ENCODE measurements at places on chromosomes 2 and 18.

- DNase-seq = peak; percentile 36
Observed at GRCh38 chr2:177147093-177147694, 65.4 kb upstream of the HNRNPA3 start.

DNA sequence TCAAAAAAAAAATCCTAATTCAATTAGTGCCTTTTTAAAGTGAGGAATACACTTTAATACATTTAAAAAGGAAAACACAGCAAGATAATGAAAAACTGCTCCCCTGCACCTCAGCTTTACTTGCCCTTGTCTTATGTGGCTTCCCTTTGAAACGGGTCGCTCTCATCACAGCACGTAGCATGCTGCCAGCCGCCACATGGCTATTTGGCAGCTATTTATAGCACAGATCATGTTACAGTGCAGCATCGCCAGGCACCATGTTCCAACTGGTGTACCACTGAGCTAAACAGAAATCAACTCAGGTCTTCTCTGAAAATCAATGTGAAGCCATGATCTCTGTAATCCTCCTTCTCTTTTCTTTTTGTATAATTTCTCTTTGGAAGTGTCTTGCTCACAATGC is 65.1 kb downstream of the TMEM182 start:
- DNase-seq = peak; percentile 70

DNA sequence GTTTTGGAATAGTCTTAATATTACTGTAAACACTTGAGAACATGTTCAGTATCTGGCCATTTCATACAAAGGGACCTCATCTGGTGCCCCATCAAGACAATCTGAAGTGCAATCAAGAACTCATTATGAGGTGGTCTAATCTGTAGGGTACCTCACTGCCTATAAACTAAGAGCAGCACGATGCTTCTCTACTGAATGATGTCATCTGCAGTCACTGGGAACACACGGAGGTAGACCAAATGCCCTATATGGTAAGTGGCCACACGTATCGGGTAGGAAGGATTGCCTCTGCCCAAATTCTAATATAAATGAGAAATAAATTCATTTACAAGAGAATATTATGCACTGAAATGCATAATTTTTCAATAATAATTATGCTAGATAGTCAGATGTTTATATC is 90.4 kb downstream of the SLC8A1 start:
- no peak for DNase-seq

DNA sequence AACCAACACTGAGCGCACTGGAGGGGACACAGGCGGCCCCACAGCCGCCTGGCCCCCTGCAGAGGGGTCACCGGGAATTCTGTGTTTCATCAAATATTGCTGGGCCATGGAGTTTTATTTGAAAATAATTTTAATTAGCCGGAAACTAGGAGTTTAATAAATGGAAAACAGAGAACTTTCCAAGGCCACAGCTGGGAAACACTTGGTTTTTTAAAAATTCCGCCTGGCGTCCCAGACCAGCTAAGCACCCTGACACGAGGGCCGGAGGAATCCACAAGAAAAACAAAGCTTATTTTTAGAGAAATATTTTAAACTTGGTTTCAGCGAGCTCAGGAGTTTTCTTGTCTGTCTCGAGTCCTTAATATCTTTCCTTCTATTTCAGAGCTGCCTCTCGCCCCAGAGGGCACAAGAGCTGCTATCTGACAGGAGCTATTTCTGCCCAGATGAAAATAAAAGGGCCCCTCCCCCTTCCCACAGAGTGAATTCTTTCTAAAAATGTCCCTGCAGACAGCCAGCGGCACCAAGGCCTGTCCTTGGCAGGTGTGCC is 8.2 kb downstream of the ZFP36L2 start:
- no peak for DNase-seq

DNA sequence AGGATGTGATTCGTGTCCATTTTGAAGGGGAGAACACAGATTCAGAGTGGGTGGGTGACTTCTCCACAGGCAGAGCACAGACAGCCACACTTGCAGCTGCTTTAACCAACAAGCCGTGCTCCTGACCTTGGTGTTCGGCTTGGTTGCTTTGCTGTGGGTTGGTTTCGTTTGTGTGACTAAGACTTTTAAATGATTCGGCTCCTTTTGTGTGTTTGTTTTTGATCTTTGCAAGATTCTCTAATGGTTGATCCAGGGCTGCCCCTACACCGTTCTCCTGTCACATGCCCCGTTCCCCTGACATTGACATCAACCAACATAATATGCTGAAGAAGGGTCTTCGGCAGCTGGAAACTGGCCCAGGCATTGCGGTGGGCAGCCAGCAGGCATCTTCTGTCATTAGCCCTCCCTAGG is 95.9 kb upstream of the MBOAT2 start:
- DNase-seq = no peak

Data from SHP77 treated with DMSO at 0.1 percent for 48 hours (cell line).